ENCODE measurements at places on chromosomes 5 and 9. TPM values are rescaled to one million over a fixed set of nuclear protein-coding genes. Genes with fewer than 3 reads are reported as not detected.

GDA gene
- not detected for total RNA-seq

TERT gene
- total RNA-seq = not detected

LECT2 gene
- not detected for total RNA-seq

TPPP gene
- total RNA-seq = 12.2 TPM

GRCh38 chr9:12972608-12973589 is 198.1 kb downstream of the LURAP1L start:
- H3K36me3 ChIP-seq = no peaks in the 10 kb centered on the region
- no peaks in the 10 kb centered on the region for H3K27me3 ChIP-seq
- no peaks in the 10 kb centered on the region for H3K4me1 ChIP-seq
- DNase-seq = no peak
- H3K4me3 ChIP-seq = no peak overlapping the region

GRCh38 chr5:59709346-59709821 is 184.1 kb downstream of the PDE4D start:
- no peak overlapping the region for H3K4me3 ChIP-seq
- no peaks in the 10 kb centered on the region for H3K36me3 ChIP-seq
- H3K27me3 ChIP-seq = no peaks in the 10 kb centered on the region

DNA sequence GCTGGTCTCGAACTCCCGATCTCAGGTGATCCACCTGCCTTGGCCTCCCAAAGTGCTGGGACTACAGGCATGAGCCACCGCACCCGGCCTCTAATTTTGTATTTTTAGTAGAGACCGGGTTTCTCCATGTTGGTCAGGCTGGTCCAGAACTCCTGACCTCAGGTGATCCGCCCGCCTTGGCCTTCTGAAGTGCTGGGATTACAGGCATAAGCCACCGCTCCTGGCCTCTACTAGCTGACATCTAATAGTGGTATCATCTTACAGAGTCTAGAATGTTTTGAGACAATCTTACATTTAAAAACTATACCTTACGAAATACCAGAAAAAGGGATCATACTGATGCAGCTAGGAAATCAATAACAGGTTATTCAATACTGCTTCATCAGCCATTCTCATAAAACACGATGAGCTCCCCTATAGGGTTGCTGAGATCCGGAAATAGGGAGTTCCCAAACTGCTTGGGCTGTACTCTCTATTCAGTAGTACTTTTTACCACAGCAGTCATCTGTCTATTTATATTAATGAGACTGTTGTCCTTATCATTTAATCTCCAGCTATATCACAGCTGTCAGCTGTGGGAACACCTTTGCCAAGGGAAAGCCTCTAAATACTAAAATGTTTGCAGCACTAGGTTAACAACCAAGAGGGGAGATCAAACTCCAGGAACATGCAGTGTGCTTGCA is 8.1 kb upstream of the UBE2D2 start:
- no peak for DNase-seq
- H3K4me1 ChIP-seq = no peaks in the 10 kb centered on the region
- H3K36me3 ChIP-seq = no peaks in the 10 kb centered on the region
- H3K27ac ChIP-seq = no peak overlapping the region

GRCh38 chr9:77561331-77562018 is 86.6 kb downstream of the GNA14 start:
- H3K27ac ChIP-seq = no peak overlapping the region
- H3K4me3 ChIP-seq = no peak overlapping the region
- H3K36me3 ChIP-seq = no peaks in the 10 kb centered on the region
- H3K4me1 ChIP-seq = no peaks in the 10 kb centered on the region
- no peak for DNase-seq

DNA sequence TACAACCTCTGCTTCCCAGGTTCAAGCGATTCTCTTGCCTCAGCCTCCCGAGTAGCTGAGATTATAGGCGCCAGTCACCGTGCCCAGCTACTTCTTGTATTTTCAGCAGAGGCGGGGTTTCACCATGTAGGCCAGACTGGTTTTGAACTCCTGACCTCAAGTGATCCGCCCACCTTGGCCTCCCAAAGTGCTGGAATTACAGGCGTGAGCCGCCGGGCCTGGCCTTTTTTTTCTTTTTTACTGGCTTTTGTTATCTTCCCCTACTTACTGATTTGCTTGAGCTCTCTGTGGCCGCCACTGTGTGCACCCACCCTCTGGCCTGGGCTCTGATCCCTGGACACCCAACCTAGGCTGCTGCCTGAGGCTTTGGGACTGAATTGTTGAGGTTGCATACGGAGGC is 60.3 kb downstream of the ANKRD33B start:
- no peak overlapping the region for H3K27ac ChIP-seq
- H3K36me3 ChIP-seq = no peaks in the 10 kb centered on the region
- DNase-seq = no peak
- no peak overlapping the region for H3K4me3 ChIP-seq

- no peaks in the 10 kb centered on the region for H3K36me3 ChIP-seq
- H3K4me1 ChIP-seq = no peaks in the 10 kb centered on the region
- no peak for DNase-seq
- H3K4me3 ChIP-seq = no peak overlapping the region
- no peak overlapping the region for H3K27ac ChIP-seq
- no peaks in the 10 kb centered on the region for H3K27me3 ChIP-seq
Observed at GRCh38 chr5:175250426-175250825, 193.6 kb downstream of the DRD1 start.

DNA sequence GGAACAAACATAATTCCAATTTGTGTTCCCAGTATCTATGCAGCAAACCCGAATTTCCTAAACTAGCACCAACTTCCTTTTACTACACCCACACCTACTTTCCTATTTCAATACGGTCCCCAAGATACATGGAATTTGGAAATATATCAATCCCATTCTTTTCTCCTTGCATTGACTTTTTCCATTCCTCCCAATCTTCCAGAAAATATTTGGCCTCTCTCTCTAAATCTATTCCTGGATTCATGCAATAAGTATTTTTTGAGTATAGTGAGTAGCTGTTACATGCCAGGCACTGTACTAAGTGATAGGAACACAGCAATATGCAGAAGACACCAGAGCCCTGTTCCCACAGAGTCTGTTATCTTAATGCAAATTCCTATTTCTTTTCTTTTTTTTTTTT is 216.2 kb upstream of the PIK3R1 start:
- no peaks in the 10 kb centered on the region for H3K27me3 ChIP-seq
- H3K4me3 ChIP-seq = no peak overlapping the region
- no peaks in the 10 kb centered on the region for H3K36me3 ChIP-seq
- peak overlapping the region; percentile 43 for H3K27ac ChIP-seq
- H3K4me1 ChIP-seq = peaks cover 11% of the 10 kb centered on the region

DNA sequence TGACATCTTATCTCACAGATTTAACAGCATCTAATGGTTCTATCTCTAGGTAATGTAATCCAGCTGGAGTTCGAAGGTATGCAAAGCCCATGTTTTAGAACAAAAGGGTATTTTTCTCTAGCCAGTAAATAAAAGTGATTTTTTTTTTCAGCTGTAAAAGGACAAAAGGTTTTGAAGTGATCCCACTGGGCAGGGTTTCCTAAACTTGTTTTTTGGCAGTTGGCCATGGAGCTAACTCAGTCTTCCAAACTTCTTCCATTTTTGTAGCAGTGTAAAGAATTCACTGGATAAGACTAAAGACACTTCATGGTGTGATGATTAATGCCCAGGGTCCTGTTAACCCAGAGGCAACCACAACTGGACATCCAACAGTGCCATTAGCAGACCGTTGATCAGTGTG is 63.8 kb downstream of the TMEM252 start:
- peaks cover 11% of the 10 kb centered on the region for H3K36me3 ChIP-seq
- H3K27me3 ChIP-seq = no peaks in the 10 kb centered on the region
- peak overlapping the region; percentile 65 for H3K27ac ChIP-seq
- no peak for DNase-seq
- no peak overlapping the region for H3K4me3 ChIP-seq
- H3K4me1 ChIP-seq = no peaks in the 10 kb centered on the region

GRCh38 chr5:95027775-95028174 is 257.1 kb downstream of the MCTP1 start:
- no peak overlapping the region for H3K27ac ChIP-seq
- no peak overlapping the region for H3K4me3 ChIP-seq
- H3K4me1 ChIP-seq = peaks cover 5% of the 10 kb centered on the region
- H3K36me3 ChIP-seq = no peaks in the 10 kb centered on the region

DNA sequence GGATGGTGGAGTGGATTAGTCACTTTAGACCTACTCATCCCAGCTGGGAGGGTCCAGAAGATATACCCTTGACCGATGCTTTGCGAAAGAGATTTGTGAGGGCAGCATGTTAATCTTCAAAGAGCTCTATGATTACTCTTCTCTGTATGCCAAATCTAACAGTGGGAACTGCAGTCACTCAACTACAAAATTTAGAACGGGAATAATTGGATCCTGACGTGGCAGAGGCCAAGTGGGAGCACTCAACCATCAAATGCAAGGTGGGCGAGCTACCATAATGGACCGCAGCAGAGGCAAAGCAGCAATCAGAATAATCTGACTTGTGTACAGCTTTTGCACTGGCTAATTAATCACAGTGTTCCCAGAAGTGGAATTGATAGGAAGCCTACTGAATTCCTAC is 20.4 kb downstream of the NSA2 start:
- no peak for DNase-seq
- no peaks in the 10 kb centered on the region for H3K27me3 ChIP-seq
- no peak overlapping the region for H3K27ac ChIP-seq
- H3K4me3 ChIP-seq = no peak overlapping the region
- no peaks in the 10 kb centered on the region for H3K36me3 ChIP-seq
- H3K4me1 ChIP-seq = no peaks in the 10 kb centered on the region

DNA sequence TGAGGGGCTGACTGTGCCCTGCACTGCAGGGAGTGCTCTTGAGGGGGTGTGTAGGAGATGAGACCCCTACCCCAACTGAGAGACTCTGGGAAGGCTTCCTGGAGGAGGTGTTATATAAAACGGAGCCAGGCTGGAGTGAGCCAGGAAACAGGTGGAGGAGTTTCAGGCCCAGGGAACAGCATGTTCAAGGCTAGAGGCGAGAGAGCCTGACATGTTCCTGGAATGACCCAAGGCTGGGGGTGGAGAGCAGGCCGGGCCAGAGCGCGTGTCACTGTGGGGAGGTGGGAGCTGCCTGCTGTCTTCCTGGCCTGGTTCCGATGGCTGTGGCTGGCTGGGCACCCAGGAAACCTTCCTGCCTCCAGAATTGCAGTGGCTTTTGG is 48.7 kb downstream of the RXRA start:
- peak overlapping the region; percentile 86 for H3K27ac ChIP-seq
- no peaks in the 10 kb centered on the region for H3K36me3 ChIP-seq
- no peaks in the 10 kb centered on the region for H3K27me3 ChIP-seq
- DNase-seq = peak; percentile 82

- no peaks in the 10 kb centered on the region for H3K36me3 ChIP-seq
- no peaks in the 10 kb centered on the region for H3K27me3 ChIP-seq
- H3K4me3 ChIP-seq = no peak overlapping the region
- no peaks in the 10 kb centered on the region for H3K4me1 ChIP-seq
- DNase-seq = no peak
Observed at GRCh38 chr5:74113927-74114326, 487.9 kb downstream of the ARHGEF28 start.

DNA sequence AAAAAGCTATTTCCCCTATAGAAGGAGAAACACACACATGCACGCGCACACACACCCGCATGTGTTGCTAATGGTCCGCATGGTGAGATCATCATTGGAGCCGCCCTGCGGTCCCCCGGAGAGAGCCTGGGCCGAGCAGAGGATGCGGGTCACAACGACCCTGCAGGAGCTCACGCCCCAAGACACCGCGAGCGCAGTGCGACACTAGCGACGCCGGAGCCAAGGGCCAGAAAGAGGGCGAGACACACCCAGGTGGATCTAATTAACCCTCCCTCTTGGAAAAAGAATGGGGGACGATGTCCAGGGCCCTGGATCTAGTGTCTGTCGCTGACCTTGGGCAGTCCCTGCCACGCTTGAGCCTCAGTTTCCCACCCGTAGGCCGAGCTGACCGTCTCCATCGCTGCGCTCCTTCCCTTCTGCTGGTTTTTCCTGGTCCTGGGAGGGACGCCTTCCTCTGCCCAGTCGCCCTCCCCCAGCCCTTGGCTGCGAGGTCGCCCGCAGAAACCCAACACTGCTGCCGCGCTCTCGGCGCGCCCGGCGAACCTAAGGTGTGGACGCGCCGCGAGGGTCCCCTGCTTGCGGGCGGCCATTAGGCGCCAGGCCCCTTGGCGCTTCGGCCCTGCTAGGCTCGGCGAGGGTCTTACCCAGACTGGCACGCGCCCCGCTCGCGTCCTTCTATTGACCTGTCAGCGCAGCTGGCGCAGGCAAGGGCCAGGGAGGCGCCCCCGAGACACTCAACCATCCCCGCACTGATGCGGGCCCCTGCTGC is 47.5 kb upstream of the RNF20 start:
- no peak for DNase-seq
- no peaks in the 10 kb centered on the region for H3K27me3 ChIP-seq
- peak overlapping the region; percentile 58 for H3K4me3 ChIP-seq
- H3K36me3 ChIP-seq = no peaks in the 10 kb centered on the region
- H3K4me1 ChIP-seq = peaks cover 36% of the 10 kb centered on the region

DNA sequence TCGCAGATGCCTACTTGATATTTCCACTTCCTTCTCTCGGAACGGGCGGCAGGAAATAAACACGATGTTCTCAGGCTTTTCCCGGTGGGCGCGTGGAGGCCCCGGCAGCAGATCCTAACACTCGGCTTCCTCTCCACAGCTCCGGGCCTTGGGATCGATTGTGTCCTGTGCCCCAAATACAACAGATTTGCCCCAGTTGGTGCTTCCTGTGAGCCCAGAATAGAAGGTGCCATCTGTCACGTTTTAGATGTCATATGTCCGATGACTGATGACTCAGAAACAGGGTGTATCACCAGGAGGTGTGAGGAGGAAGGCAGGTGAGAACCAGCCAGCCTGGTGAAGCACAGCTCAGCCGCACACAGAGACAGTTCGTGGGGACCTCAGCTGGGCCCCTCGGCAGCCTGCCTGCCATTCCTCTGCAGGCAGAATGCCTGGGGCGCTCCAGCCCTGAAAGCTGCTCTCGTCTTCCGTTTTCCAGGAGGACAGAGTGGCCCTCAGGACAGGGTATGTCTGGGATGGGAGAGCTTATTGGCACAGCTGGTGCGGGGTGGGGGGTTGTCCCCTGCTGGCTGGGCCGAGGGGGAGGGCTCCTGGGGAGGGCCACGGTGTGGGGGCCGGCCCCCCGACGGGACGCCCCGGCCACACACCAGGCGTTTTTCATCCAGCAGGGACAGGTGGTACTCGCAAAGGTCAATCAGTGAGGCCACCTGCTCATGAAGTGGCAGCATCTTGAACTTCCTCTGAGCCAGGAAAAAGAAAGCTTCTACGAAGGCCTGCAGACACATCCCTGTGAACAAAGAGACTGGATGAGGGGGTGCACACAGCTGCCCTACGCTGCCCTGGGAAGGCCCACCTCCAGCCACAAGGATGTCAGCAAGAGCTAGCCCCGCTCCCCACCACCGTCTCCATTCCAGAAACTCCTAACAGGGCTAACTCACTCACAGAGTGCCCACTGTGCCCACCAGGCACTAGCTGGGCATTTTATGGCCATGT is 171.0 kb downstream of the DAB2IP start:
- no peak overlapping the region for H3K27ac ChIP-seq
- DNase-seq = peak; percentile 21
- H3K36me3 ChIP-seq = no peaks in the 10 kb centered on the region
- H3K27me3 ChIP-seq = no peaks in the 10 kb centered on the region
- H3K4me3 ChIP-seq = no peak overlapping the region
- peaks cover 13% of the 10 kb centered on the region for H3K4me1 ChIP-seq

- peaks cover 11% of the 10 kb centered on the region for H3K36me3 ChIP-seq
- H3K4me1 ChIP-seq = no peaks in the 10 kb centered on the region
- no peak overlapping the region for H3K27ac ChIP-seq
- H3K4me3 ChIP-seq = no peak overlapping the region
- no peaks in the 10 kb centered on the region for H3K27me3 ChIP-seq
Observed at GRCh38 chr5:157729858-157730257, 1.4 kb upstream of the THG1L start.

Data from right atrium auricular region (tissue), 2 donors.